ENCODE measurements at places on chromosomes 12 and 14.
A peak's percentile ranks its signal among the peaks of the same experiment; 100 is the strongest.

DNA sequence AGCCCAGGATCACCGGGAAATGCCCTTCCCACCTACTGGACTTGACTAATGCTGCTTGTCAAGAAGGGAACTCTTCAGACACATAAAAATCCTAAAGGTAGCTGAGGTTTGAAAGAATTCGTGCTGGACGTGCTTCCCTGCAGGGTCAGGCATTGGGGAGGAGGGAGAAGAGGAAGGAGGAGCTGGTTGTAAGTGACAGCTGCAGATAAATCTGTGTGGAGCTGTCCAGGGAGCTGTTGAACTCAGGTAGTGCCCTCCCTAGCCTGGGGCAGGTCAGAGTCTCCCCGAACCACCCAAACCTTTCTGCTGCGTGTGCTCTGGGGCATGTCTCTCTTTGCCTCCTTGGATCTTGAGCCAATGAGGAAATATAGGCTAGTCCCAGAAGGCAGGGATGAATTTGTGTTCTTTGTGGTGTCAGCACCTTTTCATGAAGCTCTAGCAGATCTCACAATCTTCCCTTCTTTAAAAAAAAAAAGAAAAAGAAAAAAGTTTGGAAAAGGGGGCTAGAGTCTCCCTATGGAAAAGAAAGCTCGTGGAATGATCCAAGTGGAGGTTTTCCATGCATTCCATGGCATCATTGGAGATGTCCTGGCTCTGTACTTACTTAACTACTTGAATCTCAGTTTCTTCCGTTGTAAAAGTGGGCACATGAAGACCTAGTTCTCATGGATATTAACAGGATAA is 23.6 kb upstream of the FOS start:
- no peak for DNase-seq

GRCh38 chr12:108666401-108666881 is 32.7 kb upstream of the SELPLG start:
- DNase-seq, result no peak

DNA sequence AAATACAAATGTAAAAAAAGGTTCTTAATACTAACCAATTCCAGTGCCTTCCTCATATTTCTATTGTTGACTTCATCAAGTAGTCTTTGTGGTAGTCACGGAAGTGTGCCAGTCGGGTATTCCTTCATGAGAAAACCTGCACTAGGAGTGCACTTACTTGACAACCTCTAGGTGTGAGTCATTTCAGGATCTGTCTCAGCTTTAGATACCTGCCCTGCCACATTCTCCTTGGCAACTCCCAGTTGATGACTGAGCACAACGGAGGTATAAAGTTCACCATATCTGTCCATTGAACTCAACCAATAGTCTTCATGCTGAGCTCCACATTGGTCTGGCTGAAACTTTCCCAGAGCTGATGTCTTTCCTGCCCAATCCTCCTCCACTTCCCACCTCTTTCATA is 215.7 kb downstream of the SYT10 start:
- DNase-seq, result no peak

DNA sequence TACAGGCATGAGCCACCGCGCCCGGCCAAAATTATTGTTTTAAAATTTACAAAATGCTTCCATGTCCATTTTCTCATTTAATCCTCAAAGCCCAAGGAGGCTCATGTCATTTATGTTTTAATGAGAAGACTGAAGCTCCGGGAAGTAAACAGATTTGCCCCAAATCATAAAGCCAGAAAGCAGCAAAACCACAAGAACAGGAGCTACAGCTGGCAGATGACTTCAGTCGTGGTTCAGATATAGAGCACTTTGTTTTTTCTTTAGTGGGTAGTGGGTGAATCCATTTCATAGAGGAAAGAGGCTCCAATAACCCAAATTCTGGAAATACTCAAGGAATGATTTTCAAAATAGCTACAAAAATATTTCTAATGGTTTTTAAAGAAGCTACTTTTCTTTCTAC is 45.4 kb upstream of the VPS33A start:
- DNase-seq, result no peak

DNA sequence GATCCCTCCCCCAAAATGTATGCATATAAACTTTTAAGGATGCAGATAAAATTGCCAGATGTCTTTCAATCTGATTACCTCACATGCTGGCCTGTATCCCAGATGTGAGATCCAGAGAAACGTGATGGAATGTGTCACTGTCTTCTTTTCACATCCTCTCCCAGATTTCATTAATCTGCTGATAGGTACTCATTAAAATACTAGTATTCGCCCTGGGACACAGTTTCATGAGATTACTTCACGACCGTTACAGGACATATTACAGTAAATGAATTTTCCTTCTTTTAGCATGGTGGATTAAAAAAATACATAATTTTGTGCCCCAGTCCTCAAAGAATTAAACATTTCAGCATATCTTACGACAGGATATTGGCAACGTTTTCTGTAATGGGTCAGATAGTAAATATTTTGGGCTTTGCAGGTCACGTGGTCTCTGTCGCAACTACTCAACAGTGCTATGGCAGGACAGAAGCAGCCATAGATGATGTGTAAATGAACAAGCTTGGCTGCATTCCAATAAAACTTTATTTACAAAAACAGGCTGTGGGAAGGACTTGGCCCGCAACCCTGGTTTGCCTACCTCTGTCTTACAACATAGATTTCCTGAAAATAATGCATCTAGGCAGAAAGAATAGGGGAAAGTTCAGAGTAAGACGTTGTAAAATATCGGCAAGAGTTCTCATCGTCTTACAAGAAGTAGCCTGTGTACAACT is 156.0 kb upstream of the DIO3 start:
- no peak for DNase-seq

DNA sequence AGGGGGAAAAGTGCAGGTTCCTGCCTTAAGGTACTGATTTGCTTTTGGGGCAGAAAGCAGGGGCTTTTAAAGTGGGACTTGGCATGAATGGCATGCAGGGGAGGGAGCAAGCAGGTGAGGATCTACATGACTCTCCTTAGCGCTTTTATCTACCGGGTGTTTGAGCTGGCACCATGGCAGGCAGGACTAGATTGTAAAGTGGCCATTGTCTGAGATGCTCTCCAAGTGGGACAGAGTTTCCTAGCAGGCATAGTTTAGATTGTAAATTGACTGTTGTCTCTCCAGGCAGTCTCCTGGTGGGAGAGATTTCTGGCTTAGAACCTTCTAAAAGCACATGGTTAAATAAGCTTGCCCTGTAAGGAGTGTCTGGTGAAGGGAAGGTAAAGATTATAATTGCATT is 5.3 kb upstream of the DICER1 start:
- DNase-seq, result no peak

GRCh38 chr14:96148631-96149030 is 56.0 kb upstream of the BDKRB2 start:
- DNase-seq, result no peak

GRCh38 chr14:96806836-96807235 is 9.7 kb downstream of the VRK1 start:
- no peak for DNase-seq

DNA sequence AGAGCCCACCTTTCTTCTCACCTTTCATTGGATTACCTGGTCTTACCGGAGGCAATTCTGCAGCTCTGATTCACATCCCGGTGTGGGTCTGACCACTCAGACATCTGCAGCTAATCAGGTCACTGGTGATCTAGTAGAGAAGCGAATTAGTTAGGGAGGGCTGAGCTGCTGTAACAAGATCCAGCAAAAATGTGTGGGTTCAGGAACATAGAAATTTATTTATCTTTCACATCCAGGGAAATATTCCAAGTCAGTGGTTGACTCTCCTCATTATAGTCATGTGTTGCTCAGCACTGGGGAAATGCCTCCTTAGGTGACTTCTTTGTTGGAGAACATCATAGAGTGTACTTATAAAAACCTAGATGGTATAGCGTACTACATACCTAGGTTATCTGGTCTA is 218.7 kb upstream of the PELI2 start:
- no peak for DNase-seq

DNA sequence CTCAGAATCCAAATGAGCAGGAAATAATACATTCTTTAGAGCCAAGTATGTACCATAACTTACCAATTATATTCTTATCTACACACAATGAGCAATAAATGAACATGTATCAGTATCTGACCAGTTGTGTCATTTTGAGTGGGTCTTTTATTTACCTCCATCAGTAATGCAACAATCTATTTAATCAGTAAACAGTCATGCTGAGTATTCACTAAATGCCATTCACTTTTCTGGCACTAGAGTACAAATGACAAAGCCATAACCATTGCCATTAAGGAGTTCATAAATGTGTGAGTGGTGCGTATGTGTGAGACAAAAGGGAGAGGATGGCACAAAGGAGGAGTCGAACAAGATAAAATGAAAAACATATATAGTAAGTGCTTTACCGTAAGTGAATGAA is 1.5 kb upstream of the STRAP start:
- DNase-seq, result no peak

GRCh38 chr12:27814851-27815591 is 35.0 kb upstream of the MANSC4 start:
- no peak for DNase-seq

GRCh38 chr12:82327861-82328260 is 30.3 kb downstream of the CCDC59 start:
- no peak for DNase-seq

DNA sequence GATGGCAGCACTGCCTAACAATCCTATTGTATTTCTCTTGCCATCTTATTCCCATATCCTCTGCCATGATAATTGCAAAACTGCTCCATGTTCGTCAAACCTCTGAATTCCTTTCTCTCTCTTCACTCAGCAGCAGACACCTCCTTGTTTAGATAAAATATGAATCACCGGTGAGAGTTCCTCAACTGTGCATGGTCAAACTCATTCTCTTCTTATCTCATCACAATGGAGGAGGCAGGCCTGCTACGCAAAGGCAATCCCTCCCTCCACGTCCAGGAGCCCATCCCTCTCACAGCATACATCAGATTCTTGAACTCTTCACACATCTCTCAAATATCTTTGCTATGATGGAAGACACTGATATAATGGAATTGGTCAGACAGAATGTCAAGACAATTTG is 90.1 kb upstream of the DAAM1 start:
- DNase-seq, result no peak

GRCh38 chr12:131226345-131227265 is 272.9 kb downstream of the ADGRD1 start:
- DNase-seq, result no peak

- no peak for DNase-seq
Observed at GRCh38 chr12:76270657-76271358, 77.4 kb downstream of the BBS10 start.

DNA sequence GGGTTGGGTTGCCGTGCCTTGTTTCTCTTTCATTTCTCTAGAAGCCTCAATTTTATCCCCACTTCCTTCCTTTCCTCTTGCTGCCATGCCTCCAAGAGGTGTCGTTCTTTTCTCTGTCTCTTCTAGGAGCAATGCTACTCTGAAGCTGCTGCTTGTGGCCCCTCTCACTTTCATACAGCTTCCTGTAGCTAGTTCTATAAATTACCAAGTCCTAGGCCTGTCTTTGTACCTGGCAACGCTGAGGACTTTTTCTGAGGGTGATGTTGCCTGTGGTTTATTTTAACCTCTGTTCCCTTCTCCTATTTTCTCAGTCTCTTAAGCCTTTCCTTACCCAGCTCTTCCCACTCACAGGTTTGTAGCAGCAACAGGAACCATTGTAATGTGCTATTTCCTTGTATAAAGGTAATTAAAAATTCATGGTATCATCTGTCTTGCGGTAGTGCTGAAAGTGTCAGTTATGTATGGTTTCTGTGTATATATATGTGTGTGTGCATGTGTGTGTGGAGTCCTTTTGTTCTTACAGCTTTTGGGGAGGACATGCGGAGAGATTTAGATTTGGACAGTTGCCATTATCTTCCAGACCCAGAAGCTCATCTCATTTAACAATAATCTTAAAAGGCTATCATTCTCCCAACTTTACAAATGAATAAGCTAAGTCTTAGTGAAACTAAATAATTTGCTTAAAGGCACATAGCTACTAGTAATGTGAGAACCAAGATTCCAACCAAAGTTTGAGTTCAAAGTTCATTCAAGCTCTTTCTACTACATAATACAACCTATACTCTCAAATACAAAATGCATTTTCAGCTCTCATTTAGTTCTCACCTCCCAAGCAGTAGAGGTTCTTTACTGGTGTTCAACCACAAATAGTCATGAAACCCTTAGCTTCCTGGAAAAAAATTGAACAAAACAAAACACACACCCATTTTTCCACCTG is 43.8 kb downstream of the DDHD1 start:
- peak; percentile 10 for DNase-seq
